ENCODE measurements at places on chromosomes 12 and 14. TPM values are rescaled to one million over a fixed set of nuclear protein-coding genes. Genes with fewer than 3 reads are reported as not detected.

Gene PTCSC3
- not detected for total RNA-seq

Gene HSPB8
- total RNA-seq: 7.7 TPM

Gene RFLNA
- 1.1 TPM for total RNA-seq

Gene RAD51B
- total RNA-seq: 28.7 TPM

Gene SLC16A7
- total RNA-seq: 38.2 TPM

Gene AKAP3
- total RNA-seq: 0.81 TPM

Gene IGF1
- total RNA-seq: 0.63 TPM

Gene INHBC
- total RNA-seq: not detected

Gene ZC2HC1C
- 1.6 TPM for total RNA-seq

Gene LRP1-AS
- not detected for total RNA-seq

Gene WNT5B
- 3.1 TPM for total RNA-seq

Gene KRT73
- not detected for total RNA-seq

Gene ATL1
- total RNA-seq: 10.7 TPM

Gene KCNC2
- total RNA-seq: not detected

Gene TAS2R13
- 7.4 TPM for total RNA-seq

Gene TPPP2
- total RNA-seq: not detected

Gene EIF2S3B
- total RNA-seq: 9.2 TPM

Gene POTEM
- not detected for total RNA-seq

Gene PLEKHH1
- 0.45 TPM for total RNA-seq

Gene PELI2
- total RNA-seq: 14.0 TPM

Gene SMCO2
- total RNA-seq: not detected

Gene KRT77
- not detected for total RNA-seq

Gene MYBPC1
- not detected for total RNA-seq

Gene KRT81
- total RNA-seq: not detected

Gene FAM186B
- total RNA-seq: 2.7 TPM

Gene EPYC
- not detected for total RNA-seq

Gene LYZ
- total RNA-seq: not detected

Gene BHLHE41
- 9.2 TPM for total RNA-seq

Gene RIPK3
- total RNA-seq: 3.0 TPM

Gene KCNJ8
- 2.1 TPM for total RNA-seq

Gene IAPP
- total RNA-seq: not detected

Gene ZNF891
- total RNA-seq: 1.8 TPM

Gene SLC35F4
- total RNA-seq: not detected

Gene FANCM
- total RNA-seq: 13.9 TPM

Gene EMC9
- 11.9 TPM for total RNA-seq

Gene PROX2
- not detected for total RNA-seq

Gene KRT72
- not detected for total RNA-seq

Gene TCL1B
- not detected for total RNA-seq

Gene SSTR1
- 0.63 TPM for total RNA-seq

Gene KRT80
- total RNA-seq: 0.25 TPM

Gene NID2
- 146 TPM for total RNA-seq

Gene TEAD4
- 18.9 TPM for total RNA-seq

Gene ARPC3
- total RNA-seq: 391 TPM

Gene ATF1
- total RNA-seq: 39.5 TPM

Gene GPRC5A
- 5.4 TPM for total RNA-seq

Gene TTC7B
- 50.9 TPM for total RNA-seq

Gene ANGEL1
- 6.7 TPM for total RNA-seq

Gene RAB35
- 8.0 TPM for total RNA-seq

Gene CLEC7A
- total RNA-seq: not detected

Gene IL26
- not detected for total RNA-seq

Gene PRPH
- 0.33 TPM for total RNA-seq

Gene ZDHHC22
- not detected for total RNA-seq

Gene CEBPE
- total RNA-seq: not detected

Gene FUT8
- total RNA-seq: 165 TPM

Gene EIF4B
- 1,876 TPM for total RNA-seq

Gene SERPINA9
- not detected for total RNA-seq

Gene LHX5
- total RNA-seq: not detected

Gene PMEL
- 0.82 TPM for total RNA-seq
